ENCODE measurements at places on chromosomes 6 and 20.

GRCh38 chr20:38126146-38126921 lies 38.7 kb downstream of the TGM2 start:
- peaks cover 9% of the 10 kb centered on the region for H3K36me3 ChIP-seq
- H3K4me1 ChIP-seq, result peaks cover 20% of the 10 kb centered on the region
- H3K4me3 ChIP-seq, result no peak overlapping the region
- peak overlapping the region; percentile 56 for H3K27ac ChIP-seq

GRCh38 chr6:158467923-158468322 lies 92.0 kb upstream of the TMEM181 start:
- H3K27me3 ChIP-seq, result no peaks in the 10 kb centered on the region
- no peak overlapping the region for H3K27ac ChIP-seq
- no peaks in the 10 kb centered on the region for H3K4me1 ChIP-seq
- no peak for DNase-seq
- H3K36me3 ChIP-seq, result peaks cover 16% of the 10 kb centered on the region

DNA sequence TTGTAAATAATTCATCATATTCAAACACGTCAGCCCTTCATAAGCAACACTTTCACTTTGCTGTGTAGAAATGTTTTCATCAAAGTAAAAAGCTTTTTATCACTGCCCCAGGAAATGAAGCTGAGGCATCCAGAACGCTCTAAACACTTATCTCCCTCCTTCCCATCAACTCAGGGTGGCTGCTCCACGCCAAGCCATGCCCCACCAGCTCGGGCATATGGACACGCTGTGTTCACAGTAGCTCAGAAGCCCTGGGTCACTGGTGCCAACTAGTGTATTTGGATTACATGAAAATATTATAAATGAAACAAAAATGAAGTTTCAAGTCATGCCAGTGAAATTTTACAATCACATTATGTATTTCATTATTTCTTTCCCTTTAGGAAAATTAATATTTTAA lies 10.3 kb downstream of the PDE10A start:
- peaks cover 58% of the 10 kb centered on the region for H3K27me3 ChIP-seq
- no peak overlapping the region for H3K27ac ChIP-seq
- no peaks in the 10 kb centered on the region for H3K36me3 ChIP-seq
- no peak overlapping the region for H3K4me3 ChIP-seq

GRCh38 chr20:9195031-9195430 lies 126.1 kb downstream of the PLCB4 start:
- H3K4me1 ChIP-seq, result peaks cover 9% of the 10 kb centered on the region
- DNase-seq, result no peak
- H3K27ac ChIP-seq, result no peak overlapping the region
- no peak overlapping the region for H3K4me3 ChIP-seq
- no peaks in the 10 kb centered on the region for H3K27me3 ChIP-seq
- H3K36me3 ChIP-seq, result no peaks in the 10 kb centered on the region

- H3K27me3 ChIP-seq, result no peaks in the 10 kb centered on the region
- H3K36me3 ChIP-seq, result no peaks in the 10 kb centered on the region
- no peak overlapping the region for H3K27ac ChIP-seq
These were observed 32.3 kb upstream of the OVOL2 start for GRCh38 chr20:18090044-18090443.

Measured in cardiac muscle cell (in vitro differentiated cells and primary cell).